ENCODE measurements at places on chromosomes 5 and 9.

GRCh38 chr5:148788636-148789035 lies 37.8 kb upstream of the ADRB2 start:
- DNase-seq = no peak

- no peak for DNase-seq
Observed at GRCh38 chr9:37377688-37378612, 44.5 kb upstream of the GRHPR start.

DNA sequence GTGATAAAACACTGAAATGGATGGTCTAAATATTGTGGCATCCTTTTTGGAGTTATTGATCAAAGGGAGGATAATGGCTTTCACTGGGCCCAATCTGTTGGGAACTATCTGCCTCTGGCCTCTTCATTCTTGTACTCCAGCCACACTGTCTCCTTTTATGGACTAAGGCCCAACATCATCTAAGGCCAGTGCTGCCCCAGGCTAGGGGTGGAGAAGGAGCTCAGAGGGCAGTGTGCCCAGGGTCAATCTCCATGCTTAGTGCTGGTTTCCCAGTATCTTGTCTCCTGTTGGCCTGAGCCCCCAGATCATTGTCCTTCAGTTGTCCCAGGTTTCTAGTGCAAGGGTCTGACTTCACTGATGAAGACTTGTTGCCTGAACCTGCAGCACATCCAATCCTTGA lies 26.4 kb upstream of the JMY start:
- DNase-seq = no peak

DNA sequence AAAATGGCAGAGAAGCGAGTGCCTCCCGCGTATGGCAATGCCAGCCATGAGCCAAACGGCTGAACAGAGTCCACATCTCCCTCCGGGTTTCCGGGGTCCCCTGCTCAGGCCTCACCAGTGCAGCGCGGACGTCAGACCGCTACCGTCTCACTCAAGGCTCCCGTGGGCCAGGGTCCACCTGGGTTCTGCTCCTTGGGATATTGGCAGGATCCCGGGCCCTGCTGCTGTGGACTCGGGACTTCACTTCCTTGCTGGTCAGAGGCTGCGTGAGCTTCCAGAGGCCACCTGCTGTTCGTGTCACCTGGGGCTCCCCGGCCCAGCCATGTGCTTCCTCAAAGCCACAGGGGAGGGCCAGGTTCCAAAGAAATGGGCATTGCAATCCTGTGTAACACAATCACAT lies 38.4 kb upstream of the CLPTM1L start:
- DNase-seq = no peak

DNA sequence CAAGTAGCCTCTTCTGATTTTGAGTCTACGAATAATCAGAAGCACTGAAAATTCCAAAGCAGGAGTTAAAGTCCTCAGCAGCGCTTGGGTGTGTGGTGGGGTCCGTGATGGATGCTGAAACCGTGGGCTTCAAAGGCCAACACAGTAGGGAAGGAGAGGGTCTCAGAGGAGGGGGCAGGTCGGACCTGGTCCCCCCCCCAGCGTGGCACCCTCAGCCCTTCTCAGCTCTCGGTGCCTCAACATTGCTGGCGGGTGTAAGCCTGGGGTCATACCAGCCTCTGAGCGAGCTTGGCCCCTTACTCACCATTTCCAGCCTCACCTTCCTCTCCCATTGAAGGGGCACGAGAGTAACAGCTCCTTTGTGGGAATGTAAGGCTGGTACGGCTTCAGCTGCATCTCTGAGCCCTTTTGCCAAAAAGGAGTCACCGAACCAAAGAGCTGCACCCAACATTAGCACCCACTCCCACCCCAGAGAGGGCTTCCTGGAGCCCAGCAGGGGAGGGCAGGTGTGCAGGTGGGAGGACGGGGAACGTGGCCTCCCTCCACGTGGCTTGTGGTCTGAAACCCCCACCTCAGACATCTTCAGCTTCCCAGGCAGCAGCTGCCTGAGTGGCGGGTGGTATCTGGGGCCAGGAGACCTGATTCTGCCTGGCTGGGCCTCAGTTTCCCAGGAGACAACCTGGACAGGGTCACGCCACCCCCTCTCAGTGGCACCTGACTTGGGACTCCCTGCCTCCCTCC lies 6.7 kb upstream of the LCN1 start:
- DNase-seq = no peak

GRCh38 chr5:137735555-137736284 lies at the start of gene KLHL3:
Gene KLHL3, minus strand, starts transcription at chr5:137736089. Its CDS starts 443 bp downstream, at chr5:137735646.
- no peak for DNase-seq

DNA sequence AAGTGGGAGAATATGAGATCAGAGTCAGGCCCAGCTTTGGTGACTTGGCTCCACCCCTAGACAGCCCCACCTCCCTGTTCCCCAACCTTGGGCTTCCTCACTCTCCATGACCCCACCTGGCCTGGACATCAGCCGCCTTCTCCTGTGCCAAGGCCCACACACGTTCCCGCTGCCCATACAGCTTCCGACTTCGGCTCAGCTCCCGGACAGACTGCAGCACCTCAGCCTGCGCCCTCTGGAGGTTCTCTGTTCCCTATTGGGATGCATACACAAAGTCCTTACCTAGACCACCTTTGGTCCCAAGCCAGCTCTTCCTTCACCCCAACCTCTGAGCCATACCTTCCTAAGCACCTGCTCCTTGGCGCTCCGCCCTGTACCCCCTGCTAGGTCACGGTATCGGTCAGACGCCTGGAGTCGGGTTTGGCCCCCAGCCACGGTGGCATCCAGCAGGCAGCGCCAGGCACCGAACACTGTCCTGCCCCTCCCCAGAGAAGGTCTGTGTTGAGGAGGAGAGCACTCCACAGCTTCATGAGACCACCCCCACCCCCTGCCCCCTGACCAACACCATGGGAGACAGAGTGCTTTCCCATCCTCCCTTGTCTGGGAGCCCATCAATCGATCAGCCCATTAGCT lies 2.0 kb downstream of the FCHSD1 start:
- DNase-seq = no peak

- no peak for DNase-seq
Observed at GRCh38 chr9:95092262-95093072, 225.0 kb downstream of the FANCC start.

- DNase-seq = no peak
Observed at GRCh38 chr9:125462861-125463291, 201.2 kb downstream of the GAPVD1 start.

- no peak for DNase-seq
Observed at GRCh38 chr9:37596504-37596903, 4.1 kb upstream of the TOMM5 start.

GRCh38 chr9:129640871-129641749 lies 841 bp downstream of the ASB6 start:
- DNase-seq = no peak

DNA sequence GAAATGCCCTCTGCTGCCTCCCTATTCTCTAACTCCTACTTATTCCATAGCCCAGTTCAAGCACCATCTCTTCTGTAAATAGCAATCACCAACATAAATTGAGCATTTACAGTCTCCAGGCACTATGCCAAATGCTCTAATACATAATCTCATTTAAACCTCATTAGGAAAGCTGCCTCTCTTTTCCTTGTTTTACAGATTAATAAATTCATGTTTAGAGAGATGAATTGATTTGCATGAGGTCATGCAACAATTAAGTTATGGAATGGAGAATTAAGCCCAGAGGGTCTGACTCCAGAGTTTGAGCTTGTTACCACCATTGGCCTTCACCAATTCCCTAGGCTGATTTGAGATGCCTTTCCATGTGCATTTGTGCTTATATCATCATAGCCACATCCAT lies 23.4 kb upstream of the RFX3 start:
- DNase-seq = no peak

- no peak for DNase-seq
Observed at GRCh38 chr9:21660976-21661375, 141.5 kb upstream of the MTAP start.

- no peak for DNase-seq
Observed at GRCh38 chr9:35603506-35603985, 1.5 kb upstream of the TESK1 start.

DNA sequence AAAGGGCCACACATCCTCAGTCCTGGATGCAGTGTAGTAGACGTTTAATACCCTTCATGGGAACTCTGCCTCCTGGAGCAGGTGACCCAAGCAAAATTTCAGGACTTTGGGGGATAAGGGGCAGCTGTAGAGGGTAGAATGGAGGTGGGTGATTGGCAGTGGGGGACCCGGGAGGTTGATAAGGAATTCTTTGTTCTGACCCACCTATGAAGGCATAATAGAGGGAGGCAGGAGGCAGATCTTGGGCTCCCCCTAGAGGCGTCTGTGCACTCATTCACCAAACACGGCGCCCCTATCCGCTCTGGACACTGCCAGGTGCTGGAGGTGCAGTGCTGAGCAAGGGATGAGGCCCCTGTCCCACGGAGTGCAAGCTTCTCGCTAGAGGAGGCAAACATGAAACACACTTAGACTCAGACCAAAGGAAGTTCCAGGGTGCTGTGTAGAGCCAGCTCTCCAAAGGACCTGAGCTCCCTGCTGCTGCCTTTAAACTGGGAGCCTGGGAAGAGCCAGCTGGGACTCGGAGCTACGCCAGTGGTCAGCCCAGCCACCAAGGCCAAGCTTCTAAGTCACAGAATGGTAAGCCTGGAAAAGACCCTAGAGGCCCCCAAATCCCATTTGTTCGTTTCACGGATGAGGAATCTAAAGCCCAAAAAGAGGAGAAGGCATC lies 7.7 kb downstream of the IL17B start:
- DNase-seq = no peak
